G401 (cell line): ENCODE measurements at places on chromosomes 7 and 10.

GRCh38 chr7:102434039-102434486 lies 688 bp downstream of the ORAI2 start:
- peak; percentile 51 for DNase-seq

DNA sequence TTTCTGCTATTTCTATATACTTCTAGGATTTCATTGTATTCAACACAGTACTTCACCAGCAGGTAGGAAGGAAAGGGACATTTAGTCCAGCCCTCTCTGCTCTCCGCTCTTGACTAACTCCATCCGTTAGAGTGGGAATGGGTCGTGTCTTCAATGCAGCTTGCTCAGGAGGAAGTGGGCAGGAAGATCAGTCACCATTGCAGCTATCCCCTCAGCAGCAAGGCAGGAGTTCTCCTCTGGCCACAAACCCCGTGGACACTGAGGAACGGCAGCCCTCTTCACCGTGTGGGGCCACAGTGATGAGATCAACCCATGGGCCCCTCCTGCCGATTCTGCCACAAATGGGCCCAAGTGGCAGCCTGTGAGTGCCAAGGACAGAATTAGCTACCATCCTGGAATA lies 30.2 kb upstream of the IKZF1 start:
- no peak for DNase-seq

DNA sequence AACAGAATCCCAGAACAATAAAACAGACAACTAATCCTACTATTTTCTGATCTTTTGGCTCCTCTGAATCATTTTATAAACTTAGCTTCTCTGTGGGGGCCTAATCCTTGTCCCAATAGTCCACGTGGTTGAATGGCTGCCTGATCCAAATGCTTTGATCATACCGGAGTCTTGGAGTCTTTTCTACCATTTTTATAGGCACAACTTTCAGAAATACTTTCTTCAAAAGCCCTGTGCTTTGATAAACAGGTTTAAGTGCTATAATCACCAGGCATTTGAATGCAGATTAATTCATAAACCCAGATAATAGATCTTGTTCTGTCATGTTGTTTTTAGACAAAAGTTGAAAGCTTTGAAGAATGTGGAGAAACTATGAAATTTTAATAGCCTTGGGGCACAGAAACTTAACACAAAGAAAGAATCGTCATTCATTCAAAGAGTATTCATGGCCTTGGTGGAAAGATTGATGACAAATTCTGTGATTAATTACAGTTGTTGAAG lies 163.7 kb downstream of the AHR start:
- DNase-seq = no peak

DNA sequence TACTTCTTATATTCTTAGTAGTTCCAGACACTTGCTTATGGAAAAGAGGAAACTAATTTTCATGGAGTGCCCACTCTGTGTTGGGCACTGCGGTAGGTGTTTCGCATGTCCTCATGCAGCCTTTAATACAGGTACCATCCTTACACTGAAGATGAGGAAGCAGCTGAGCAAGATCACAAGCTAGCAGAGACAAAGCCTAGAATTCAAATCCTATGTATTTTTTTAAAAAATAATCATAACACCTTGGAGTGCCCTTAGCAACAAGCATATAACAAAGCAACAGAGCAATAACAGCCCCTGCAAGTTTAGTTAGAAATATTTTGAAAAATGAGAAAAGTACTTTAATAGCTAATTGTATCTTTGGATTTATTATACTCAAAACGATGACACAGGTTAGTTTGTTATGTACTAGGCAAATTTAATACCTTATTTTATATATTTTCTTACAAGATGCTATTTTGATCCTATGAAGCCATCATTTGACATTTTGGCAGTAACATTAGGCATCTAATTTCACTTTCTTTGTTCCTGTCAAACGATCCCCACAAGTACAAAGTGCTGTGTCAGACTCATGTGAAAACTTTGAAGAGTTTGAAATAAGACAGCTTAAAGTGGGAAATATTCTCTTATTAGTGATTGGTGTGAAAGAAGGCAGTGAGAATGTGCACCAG lies 245.8 kb downstream of the CDK14 start:
- no peak for DNase-seq

DNA sequence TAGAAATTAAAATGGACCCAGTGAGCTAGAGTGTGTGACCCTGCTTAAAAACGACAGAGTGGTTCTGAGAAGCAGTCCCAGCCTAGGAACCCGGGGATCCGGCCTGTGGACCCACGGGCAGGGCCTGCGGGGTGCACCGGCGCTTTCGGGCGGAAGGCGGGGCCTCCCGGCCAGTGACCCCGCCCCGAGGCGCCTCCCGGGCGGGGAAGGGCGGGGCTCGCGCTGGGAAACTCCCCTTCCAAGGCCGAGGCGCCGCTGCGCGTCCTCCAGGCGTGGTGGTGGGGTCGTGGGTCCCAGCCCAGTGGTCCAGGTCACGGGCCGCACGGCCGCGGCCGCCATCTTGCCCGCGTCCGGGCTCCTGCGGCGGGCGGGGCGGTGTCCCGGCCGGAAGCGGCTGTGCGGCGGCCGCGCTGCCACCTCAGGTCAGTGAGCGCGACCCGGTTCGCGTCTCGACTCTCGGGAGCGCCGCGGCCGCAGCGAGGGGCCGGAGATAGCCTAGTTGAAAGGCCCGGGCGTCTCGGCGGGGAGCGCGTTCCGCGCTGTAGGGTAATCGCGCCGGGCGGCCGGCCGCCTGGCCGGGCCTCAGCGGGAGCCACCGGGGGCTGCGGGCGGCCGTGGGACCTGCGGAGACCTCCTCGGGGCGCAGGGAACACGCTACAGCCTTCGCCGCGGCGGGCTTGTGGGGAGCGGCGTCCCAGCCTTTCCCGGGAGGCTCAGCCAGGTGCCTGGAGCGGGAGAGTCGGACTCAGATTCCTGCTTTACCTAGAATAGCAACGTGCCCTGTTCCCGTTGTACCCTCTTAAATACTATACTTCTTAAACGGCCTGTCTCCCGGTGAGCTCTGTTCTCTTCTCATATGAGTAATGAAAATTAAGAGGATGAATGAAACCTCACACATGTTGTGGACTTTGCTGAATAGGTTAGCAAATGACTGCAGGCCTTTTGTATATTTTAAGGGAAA lies at the start of gene MIOS:
Gene MIOS, plus strand, starts transcription at position 234 of the 961 bp plus-strand sequence. CDS start 5,592 bp downstream, outside the sequence.
- peak; percentile 80 for DNase-seq
